ENCODE measurements at places on chromosomes 6 and 20. TPM values are rescaled to one million over a fixed set of nuclear protein-coding genes. Genes with fewer than 3 reads are reported as not detected.

Gene ARMC12
- 0.67 TPM for polyA plus RNA-seq

Gene PEX7
- 6.5 TPM for polyA plus RNA-seq

Gene C6orf15
- polyA plus RNA-seq = not detected

Gene TGM2
- polyA plus RNA-seq = 14.9 TPM

Gene HLA-DMB
- 11.5 TPM for polyA plus RNA-seq
